Thoracic aorta (tissue), 2 donors: ENCODE measurements at places on chromosomes 3 and 15. TPM values are rescaled to one million over a fixed set of nuclear protein-coding genes. Genes with fewer than 3 reads are reported as not detected.

Gene PRRT3
- 5.8 TPM for total RNA-seq

DNA sequence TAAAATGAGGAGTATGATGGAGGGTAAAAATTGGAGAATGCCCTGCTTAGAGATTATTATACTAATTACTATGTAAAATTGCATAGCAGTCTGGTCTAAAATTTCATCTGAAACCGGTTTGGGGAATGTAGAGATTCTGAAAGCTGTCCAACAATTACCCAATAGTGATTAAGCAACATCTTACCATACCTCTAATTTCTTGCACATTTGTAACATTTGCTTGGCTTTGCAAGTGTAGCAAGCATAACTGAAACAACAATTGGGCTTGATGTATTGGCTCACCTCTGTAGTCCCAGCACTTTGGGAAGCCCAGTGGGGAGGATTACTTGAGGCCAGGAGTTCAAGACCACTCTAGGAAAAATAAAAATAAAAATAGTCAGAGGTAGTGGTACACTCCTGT lies 17.4 kb downstream of the AADACL2 start:
- no peak for DNase-seq

DNA sequence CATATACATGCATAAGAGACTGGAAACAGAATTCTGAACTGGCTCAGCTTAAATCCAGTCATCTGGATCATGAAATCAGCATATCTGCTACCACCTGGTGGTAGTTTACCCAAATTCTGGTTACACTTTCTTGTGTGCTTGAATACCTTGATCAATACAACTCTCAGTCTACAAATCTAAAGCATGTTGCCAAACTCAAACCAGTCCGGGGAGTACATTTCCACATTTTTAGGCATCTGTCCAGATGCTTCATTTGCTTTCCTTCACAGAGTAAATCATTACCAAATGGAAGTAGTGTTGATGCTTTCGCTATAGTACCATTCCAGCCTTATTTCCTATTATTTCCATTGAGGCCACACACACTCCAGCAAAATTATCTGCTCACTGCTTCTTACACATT lies 126.4 kb downstream of the P2RY1 start:
- DNase-seq = no peak

Gene TNFSF10
- 16.0 TPM for total RNA-seq

Gene ISG20
- total RNA-seq = 32.1 TPM

Gene ALG1L2
- not detected for total RNA-seq

DNA sequence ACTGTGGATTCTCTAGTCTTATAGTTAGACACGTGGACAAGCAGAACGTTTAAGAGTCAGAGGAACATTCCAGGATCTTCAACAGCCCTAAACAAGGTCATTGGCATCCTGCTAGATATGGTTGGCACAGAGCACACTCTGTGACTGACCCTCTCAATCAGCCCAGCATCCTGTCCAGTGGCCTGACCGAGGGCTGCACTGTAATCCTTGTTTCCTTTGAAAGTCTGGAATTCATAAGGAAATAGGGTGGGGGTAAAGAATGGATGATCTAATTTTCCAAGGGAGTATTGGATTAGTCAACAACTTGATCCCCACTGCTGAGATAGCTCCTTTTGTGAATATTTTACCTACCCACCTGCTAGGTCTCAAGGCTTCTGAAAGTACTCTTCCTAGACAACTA lies 94.5 kb upstream of the DLG1 start:
- DNase-seq = no peak

Gene IMPG2
- total RNA-seq = 0.21 TPM

DNA sequence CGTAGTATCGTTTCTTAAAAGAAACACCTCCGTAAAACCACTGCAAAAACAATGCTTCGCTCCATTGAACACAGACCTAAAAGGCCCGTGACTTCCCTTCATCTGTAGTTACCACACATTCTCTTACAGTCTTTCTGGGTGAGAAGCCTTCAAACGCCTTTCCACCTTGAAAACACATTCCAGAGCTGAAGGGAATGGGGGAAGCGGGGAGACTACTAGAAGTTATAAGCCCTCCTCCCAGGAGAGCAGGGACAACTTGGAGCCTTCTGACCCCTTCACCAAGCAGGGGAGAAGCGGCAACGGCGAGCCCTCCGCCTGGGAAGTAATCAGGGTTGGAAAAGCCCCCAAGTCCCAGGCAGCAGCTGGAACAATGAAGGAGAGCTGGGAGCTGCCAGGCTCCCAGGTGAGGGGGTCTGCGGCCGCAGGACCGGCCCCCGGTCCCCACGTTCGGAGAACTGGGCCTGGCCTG lies 461 bp downstream of the SECISBP2L start:
- DNase-seq = no peak

DNA sequence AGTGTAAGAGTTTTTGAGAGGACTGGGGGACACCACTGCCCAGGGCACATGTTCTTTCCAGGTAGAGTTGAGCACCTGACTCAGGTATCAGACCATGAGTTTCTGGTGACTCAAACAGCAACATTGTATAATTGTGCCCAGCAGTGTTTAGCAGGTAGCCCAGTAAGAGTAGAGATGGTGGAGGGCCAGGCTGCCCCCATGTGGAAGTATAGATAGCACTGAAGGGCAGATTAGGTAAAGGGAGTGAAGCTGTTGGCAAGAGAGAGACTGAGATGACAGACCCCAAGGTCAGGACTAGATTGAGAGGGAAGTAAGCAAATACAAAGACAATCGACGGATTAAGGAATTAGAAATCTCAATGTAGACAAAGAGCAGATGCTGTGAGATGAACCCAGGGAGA lies 74.6 kb downstream of the TRIM42 start:
- DNase-seq = no peak

GRCh38 chr3:54303517-54304375 lies 181.4 kb downstream of the CACNA2D3 start:
- no peak for DNase-seq

Gene SYNPR
- not detected for total RNA-seq

DNA sequence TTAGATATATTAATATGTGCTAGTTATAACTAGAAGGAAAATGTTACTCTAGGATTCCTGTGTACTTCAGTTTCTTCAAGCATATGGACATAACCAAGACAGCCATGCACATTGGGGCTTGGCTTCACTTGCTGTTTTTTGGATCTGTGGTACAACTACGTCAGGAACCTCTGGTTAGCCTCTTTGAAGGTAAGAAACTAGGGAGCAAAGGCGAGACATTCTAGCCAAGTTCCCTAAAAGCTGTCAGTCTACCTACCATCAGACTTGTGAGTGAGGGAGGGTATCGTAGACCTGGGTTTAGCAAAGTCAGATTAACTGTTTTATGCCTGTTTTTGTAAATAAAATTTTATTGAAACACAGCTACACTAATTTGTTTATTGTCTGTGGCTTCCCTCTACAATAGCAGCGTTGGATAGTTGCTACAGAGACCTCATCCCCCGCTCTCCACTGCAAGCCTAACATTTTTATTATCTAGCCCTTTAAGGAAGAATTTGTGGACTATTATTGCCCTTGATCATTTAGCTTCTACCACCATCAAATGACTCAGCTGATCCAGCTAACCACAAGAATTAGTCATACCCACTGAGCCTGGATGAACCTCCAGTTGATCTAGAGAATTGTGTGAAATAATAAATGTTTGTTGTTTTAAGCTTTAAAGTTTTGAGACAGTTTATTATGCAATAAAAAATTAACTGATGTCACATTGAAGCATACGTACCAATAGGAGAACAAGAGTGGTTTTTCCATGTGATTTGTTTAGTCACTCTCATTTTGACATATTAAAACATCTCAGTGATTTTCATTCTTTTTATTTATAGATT lies 58.1 kb downstream of the RSRC1 start:
- DNase-seq = no peak

Gene MGLL
- total RNA-seq = 57.6 TPM

Gene SLC28A1
- total RNA-seq = 0.41 TPM

- no peak for DNase-seq
Observed at GRCh38 chr3:132569153-132569552, 27.9 kb upstream of the ACKR4 start.

DNA sequence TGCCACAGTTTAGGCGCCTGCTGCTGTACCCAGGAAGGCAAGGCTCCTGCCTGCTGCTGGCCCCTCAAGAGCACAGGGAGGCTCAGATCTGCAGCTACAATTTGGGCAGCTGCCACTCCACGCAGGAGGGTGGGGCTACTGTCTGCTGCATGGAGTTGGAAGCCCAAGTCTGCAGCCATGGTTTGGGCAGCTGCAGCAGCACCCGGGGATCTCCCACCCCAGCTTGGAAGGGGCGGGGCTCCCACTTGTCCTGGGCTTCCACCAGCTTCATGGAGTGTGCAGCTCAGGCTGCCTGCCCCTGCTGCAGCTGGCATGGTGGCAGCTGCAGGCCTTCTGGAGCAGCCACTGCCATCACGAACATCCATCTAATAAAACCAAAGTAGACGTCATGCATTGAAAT lies 512.9 kb downstream of the PYDC2 start:
- DNase-seq = no peak

- no peak for DNase-seq
Observed at GRCh38 chr3:149579838-149580542, 77.8 kb downstream of the WWTR1 start.

Gene ERICH6
- total RNA-seq = not detected

Gene CD200R1
- 3.2 TPM for total RNA-seq

GRCh38 chr15:30929064-30929669 lies 25.5 kb downstream of the FAN1 start:
- no peak for DNase-seq

GRCh38 chr3:99783011-99783573 lies 34.6 kb upstream of the CMSS1 start:
- no peak for DNase-seq

Gene TM4SF18
- total RNA-seq = 1.9 TPM

Gene ANKUB1
- 0.81 TPM for total RNA-seq

DNA sequence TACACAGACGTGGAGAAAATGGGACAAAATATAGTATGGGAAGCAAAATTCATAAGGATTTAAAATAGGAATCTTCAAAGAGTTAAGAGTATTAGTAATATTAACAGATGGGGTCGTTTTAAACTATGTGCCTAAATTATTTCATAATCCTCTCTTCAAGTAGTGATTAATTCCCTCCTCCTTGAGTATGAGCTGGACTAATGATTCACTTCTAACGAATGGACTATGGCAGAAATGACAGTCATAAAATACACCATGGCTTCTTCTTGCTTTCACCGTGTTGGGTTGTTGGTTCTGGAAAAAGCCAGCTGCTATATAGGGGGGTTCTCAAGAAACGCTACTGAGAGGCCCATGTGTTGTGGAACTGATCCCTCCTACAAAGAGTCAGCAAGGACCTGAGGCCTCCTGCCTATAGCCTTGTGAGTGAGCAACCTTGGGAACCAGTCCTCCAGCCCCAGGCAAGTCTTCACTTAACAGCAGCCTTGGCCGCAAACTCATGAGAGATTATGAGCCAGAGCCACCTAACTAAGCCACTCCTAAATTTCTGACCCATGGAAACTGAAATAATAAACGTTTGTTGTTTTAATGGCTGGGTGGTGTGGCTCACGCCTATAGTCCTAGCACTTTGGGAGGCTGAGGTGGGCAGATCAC lies 64.8 kb upstream of the ABHD2 start:
- DNase-seq = no peak

GRCh38 chr3:149120051-149120972 lies 9.1 kb upstream of the HPS3 start:
- no peak for DNase-seq

DNA sequence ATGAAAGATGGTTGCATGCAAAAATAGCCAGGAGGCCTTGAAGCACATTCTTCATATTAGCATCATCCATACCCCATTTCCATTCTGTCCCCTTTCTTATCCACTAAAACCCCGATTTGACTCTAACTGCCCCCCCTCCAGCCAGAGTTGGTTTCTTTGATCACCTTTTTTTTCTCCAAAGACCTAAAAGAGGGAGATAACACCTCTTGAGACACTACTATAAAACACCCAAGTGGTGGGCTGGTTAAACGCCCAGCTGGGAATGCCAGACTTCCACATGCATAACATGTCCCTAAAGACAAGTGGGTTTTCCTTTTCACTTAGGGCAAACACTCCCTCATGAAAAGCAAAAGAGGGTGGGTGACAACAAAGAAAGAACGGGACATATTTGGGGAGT lies 133.9 kb upstream of the WNT5A start:
- DNase-seq = no peak

DNA sequence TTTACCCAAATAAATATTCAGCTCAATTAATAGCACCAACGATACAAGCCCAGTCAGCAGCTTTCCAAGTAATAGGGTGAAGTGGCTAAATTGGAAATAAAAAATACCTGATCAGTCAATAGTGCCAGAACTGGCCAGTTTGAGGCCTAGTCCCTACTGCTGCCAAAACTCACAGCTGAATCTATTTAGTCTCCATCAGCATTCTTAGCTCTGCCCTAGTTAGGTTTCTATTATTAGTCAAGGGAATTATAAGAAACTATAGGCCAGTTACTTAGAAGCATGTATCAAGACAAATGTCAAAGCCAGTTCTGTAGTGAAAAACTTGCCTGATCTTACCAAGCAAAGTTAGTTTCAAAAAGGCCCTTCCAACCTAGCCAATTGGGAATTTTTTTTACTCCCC lies 146.2 kb upstream of the ZBTB20 start:
- no peak for DNase-seq

GRCh38 chr3:53748512-53749271 lies 97.5 kb downstream of the CHDH start:
- DNase-seq = no peak

DNA sequence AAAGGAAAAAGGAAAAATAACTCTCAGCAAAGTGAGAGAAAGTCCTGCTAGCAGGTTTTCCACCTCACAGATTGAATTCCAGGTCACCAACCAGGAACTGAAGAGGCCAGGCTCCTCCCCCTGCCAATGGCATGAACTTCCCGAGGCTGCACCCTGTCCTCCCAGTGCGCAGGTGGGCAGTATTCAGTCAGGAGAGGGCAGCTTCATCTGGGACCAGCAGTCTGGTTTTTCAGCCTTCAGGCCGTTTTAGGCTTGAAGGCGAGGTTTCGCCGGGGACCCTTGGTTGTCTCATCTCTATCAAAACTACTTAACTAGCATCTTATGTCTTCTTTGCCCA lies 41.2 kb downstream of the TRAT1 start:
- DNase-seq = no peak

Gene RASSF1
- 45.2 TPM for total RNA-seq

DNA sequence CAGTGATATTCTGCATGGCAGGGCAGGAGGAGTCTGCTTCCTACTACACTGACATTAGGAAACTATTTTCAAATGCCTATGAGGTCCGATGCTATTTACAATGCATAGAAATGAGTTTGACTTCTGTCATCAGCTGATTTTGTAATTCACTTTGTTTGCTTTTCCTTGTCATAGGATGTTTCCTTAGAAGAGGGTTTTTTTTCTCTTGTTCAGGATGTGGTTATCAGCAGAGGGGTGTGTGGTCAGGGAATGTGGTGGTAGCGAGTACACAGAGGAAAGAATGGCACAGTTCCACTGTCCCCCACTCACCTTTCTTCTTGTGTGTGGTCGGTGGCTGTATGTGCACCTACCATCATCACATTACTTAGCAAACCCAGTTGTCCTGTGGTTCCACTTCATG lies 231.5 kb downstream of the LRTM1 start:
- no peak for DNase-seq

- peak; percentile 58 for DNase-seq
Observed at GRCh38 chr15:39920510-39921273, 626 bp upstream of the GPR176 start.

Gene CADPS
- 7.2 TPM for total RNA-seq

GRCh38 chr3:125024817-125025216 lies 31.0 kb downstream of the HEG1 start:
- no peak for DNase-seq

- no peak for DNase-seq
Observed at GRCh38 chr15:100671858-100672543, 69.6 kb downstream of the ASB7 start.

- DNase-seq = no peak
Observed at GRCh38 chr3:111548756-111549155, 6.8 kb downstream of the CD96 start.
